Liver (tissue), 10 donors: ENCODE measurements at places on chromosomes 4 and X.

DNA sequence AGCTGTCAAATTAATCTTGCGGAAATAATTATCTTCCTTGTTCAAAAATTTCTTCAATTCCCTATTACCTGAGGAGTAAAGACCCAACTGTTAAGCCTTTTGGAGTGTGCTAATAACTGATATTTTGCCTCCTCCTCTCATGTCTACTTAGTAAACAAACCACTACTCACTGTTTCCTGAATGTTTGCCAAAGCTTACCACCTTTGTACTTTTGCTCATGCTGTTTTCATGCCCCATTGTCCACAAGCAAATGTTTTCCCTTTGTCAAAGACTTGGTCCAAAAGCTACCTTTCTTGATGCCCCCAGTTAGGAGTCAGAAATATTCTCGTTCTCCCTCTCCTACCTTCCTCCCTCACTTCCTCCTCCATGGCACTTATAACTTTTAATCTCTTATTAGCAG lies 226.1 kb downstream of the ENOX2 start:
- no peak for DNase-seq

- DNase-seq = no peak
Measured at GRCh38 chr4:26619784-26620183, 35.9 kb downstream of the TBC1D19 start.

DNA sequence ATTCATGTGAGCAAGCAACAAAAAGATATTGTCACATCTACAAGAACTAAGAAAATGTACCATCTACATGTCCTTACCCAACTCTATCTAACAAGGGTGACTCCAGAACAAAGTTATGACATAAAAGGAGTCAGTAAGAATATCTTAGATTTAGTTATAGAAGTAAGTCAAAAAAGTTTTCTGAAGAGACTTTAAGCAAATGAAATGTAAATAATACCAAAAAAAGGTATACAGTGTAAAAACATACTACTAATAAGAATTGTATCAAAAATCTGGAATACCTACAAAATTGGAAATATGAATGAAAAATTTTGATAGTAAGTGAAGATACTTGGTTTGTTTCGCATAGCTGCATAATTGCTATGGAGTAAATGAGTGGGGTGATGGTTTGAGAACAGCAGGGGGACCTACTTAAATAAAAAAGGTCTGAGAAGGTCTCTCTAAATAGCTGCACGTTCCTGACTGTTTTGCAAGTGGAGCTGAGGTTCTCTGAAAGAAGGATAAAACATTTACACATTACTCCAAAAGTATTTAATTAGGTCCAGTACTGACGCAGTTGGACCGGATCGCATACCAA lies 51.0 kb upstream of the ENPP6 start:
- no peak for DNase-seq

GRCh38 chrX:9327747-9328145 lies 137.1 kb upstream of the TBL1X start:
- DNase-seq = no peak

DNA sequence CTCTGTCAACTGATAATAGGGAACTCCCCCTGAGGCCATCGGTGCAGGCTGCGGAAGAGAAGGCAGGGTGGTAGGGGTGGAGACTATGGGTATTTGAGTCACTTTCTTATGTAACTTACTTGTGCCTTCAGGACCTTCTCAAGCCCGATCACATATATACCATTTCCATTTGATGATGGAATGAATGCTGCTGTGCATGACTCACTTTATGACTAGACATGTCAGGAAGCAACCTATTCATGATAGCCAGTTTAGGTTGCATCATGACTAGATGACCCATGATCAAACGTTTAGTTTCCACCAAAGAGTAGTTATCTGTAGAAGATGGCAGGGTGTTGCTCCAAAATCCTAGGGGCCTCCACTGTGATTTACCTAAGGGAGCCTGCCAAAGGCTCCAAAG lies 435.5 kb downstream of the DTHD1 start:
- DNase-seq = no peak

DNA sequence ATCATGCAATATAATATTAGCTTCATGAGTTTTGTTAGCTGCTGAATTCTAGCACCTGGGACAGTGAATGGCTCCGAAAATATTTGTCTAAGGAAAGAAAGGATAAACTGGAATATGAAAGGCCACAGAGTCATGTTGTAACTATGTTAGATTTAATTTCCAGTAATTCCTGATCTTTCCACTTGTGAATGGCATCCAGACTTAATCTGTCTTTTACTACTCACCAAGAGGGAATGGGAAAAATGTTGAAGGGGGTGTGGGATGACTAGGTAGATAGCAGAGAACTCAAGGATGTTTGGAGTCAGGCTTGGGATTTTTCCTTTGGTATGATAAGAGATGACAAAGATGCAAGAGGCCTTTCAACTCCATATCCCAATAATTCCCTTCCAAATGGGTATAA lies 9.4 kb downstream of the ADH6 start:
- no peak for DNase-seq

DNA sequence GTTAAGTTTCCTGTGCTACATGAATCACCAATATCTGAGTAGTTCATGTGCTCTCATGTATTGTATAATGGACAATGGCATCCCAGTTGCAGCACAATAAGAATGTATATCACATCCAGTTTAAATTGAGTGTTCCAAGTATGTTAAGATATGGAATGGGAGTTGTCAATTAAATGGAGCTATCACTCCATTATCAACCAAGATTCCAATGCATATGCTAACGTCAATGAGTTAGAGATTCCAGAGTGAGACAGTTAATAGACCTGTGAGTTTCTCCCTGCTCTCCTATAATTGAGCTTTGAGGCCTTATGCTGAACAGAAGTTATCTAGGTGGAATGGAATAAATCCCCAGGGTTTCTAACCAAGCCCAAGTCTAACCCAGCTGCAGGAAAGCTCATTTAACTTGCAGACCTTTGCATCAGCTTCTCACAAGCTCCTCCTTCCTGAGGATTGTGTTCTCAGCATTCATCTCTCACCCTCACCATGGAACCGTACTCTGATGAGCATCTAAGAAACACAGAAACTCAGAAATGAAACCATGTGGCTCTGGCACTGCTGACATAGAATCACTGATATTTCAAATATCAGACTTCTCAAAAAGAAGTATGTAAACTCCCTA lies 84.8 kb downstream of the TIGD2 start:
- DNase-seq = no peak

GRCh38 chrX:150202641-150203247 lies 160.4 kb upstream of the MAMLD1 start:
- DNase-seq = no peak

GRCh38 chr4:96455045-96455720 lies 615.3 kb downstream of the PDHA2 start:
- DNase-seq = no peak

DNA sequence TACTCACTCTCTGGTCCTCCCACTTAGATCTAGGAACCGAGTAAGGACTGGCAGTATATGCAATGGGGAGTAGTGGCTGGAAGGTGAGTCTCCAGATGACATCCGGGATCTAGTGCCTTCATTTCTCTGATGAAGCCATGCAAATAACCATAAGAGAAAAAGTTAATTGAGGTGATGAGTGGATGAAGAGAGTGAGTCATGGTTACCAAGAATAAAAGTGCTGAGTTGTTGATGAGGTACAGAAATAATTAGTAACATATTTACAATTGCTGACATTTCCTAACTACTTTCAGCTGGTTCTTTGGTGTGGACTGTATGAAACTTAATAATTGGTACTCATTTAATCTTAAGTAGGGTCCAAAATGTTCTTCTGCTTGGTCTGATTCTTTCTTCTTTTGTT lies 146.7 kb upstream of the PITX2 start:
- DNase-seq = no peak

- DNase-seq = peak; percentile 39
Measured at GRCh38 chr4:99462875-99463464, 27.8 kb upstream of the ADH7 start.

GRCh38 chr4:171378323-171378722 lies 434.9 kb upstream of the GALNTL6 start:
- DNase-seq = no peak

DNA sequence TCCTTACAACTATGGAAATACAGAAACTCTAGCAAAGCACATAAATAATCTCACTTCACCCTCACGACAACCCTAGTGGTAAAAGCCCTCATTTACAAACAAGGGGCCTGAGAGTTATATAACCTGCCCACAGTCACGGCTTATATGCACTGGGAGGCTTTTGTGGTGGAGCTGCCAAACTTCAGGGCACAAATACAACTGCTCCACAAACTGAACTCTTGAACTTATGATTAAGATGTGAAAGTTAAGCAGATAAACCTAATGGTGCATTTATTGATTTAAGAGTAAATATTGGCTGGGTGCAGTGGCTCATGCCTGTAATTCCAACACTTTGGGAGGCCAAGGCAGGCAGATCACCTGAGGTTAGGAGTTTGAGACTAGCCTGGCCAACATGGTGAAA lies 19.0 kb downstream of the SLC2A9 start:
- no peak for DNase-seq

DNA sequence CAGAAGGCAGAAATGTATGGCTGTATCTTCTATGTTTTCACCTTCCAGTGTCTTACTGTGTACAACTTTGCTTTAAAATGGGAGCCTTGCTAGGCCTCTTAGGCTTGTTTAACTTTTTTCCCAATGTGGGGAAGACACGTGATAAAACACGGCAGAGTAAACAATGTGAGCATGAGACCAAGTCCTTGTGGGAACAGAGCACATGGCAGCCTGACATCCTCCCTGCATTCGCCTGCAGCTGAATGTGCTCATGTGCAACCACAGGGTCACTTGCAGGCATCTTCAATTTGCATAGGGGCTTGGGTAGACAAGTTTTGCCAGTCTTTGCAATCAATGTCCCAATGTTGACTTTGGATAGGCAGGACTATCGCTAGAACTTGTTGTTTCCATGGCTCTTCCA lies 91.8 kb downstream of the CCNG2 start:
- no peak for DNase-seq

- DNase-seq = no peak
Measured at GRCh38 chrX:24018809-24019208, 8.2 kb downstream of the KLHL15 start.

DNA sequence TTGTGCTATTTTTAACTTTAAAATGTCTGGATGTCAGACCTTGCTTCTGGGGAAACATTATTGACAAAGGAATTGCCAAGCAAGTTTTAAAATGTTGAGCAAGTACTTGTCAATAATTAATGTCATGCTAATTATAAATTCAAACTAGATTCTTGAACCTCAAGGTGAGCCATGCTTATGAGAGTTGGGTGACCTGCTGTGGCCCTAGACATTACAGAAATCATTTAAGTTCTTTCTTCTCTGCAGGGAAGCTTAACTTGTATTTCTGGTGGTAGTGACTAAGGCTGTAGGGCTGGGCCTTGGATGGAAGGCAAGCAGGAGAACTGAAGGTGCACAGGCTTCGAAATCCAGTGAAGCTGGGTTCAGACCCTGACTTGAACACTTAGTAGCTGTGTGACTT lies 14.8 kb upstream of the UCHL1 start:
- no peak for DNase-seq

DNA sequence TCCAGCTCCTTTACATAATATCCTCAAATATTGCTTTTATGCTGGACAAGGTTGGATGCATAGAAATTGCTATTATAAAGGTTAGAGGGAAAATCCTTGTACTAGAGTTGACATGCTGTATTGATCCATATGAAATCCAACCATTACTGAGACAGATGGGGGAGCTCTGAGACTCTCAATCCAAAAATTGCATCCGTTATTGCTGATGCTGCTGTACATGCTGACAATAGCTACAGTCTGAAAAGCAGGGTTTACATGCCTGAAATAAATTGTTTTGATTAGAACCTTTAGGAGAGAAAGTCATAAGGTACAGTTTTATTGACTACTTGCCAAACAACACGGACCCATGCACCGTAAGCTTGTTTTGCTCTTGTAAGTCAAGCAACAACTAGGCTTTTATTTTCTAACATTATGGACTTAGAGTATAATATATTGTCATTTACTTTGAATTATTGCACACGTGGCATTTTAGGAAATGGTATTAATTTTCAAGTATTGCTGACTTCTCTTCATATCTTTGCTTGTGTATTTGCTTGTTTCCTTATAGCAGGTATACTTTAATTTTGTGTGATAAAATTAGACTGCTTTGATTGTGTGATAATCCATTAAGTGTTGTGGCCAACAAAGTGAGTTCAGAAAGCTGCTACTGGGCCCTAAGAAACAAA lies 1365.2 kb downstream of the STIM2 start:
- no peak for DNase-seq

- DNase-seq = no peak
Measured at GRCh38 chrX:28223991-28224390, 242.7 kb upstream of the DCAF8L1 start.

DNA sequence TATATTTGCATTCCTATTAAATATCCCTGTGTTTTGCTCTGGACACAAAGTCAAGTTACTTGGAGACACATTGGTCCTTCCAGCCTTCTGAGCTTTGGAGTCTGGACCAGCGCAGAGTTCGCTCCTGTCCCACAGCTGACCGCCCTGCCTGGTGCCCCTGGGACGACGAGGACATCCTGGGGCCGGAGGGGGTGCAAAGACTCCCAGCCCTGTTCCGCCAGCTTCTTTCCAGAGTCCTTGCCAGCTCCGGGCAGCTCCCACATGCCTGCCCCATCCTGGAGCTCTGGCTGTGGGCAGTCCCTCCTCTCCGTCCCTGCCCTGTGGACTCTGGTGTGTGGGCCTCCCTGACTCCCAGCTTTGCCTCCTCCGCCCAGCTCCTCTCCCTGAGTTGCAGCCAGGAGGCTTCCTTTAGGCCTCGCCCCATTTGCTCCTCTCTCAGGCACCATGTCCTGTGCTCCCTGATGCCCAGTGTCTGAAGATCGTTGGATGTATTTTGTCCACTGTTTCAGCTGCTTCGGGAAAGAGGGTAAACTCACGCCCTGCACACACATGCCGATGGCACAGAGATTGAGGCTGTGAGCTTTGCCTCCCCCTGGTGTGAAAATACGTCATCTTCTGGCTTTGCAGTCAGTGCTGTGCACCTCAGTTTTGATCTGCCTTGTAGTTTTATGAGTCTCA lies 4.9 kb upstream of the PCGF3 start:
- DNase-seq = no peak

- DNase-seq = no peak
Measured at GRCh38 chr4:3261411-3262207, 12.7 kb downstream of the MSANTD1 start.

DNA sequence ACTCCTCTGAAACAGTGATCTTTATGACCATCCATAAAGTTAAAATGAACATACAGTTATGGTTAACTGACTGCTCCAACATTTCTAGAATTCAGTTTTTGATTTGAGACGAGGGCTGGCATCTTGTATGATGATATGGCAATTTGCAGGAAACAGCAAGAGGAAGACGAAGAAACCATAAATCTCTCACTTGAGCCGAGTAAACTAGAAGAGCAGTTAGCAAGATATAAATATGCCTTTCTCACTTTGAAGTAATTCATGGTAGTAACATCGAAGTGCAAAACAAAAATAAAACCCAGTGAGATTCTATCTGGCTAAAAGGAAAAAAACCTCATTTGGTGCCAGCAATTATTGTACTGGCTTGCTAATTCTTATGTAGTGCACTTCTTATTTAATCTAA lies 139.0 kb upstream of the SPRY1 start:
- DNase-seq = no peak
